ENCODE measurements at places on chromosomes 1 and 21.

GRCh38 chr1:242002510-242002909 lies 3.6 kb upstream of the MAP1LC3C start:
- DNase-seq, result no peak
- H3K27me3 ChIP-seq, result peaks cover 3% of the 10 kb centered on the region
- H3K4me1 ChIP-seq, result peaks cover 8% of the 10 kb centered on the region
- no peak overlapping the region for H3K4me3 ChIP-seq

GRCh38 chr1:78184460-78185072 lies 138.8 kb downstream of the GIPC2 start:
- no peaks in the 10 kb centered on the region for H3K27me3 ChIP-seq
- H3K4me3 ChIP-seq, result no peak overlapping the region
- no peak for DNase-seq
- no peak overlapping the region for H3K27ac ChIP-seq
- no peaks in the 10 kb centered on the region for H3K4me1 ChIP-seq

DNA sequence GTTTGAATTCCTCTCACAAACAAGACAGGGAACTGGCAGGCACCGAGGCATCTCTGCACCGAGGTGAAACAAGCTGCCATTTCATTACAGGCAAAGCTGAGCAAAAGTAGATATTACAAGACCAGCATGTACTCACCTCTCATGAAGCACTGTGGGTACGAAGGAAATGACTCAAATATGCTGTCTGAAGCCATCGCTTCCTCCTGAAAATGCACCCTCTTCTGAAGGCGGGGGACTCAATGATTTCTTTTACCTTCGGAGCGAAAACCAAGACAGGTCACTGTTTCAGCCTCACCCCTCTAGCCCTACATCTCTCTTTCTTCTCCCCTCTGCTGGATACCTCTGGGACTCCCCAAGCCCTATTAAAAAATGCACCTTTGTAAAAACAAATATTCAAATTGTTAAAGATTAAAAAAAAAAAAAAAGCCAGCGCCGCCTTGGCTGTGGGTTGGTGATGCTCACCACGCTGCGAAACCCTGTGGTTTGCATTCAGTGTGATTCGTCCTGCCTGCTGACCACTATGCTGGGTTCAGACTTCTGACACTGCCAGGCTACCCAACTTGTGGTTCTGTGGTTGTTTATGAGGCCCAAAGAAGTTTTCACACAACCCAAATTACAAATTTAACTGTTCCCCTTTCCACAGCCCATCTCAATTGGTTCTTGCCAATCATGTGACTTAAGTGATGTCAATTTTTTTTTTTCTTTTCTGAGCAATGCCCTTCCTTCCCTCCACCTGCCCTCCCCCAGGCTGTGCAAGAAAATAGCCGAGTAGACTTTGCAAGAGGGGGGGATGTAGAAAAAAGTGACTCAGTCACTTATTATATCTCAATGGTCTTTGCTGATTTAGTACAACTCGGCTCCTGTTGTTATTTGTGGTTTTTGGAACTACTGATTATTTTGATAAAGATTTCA lies at the start of gene RUNX1:
TSS of gene RUNX1 (minus strand) at position 597 of the 912 bp plus-strand sequence.
- H3K27me3 ChIP-seq, result no peaks in the 10 kb centered on the region
- peak within 1 kb of the TSS; percentile 98 for H3K27ac ChIP-seq
- peak; percentile 85 for DNase-seq
- H3K4me3 ChIP-seq, result peak within 1 kb of the TSS; percentile 88
- peaks cover 38% of the 10 kb centered on the region for H3K36me3 ChIP-seq

GRCh38 chr1:242800521-242800920 lies 276.0 kb upstream of the PLD5 start:
- no peak overlapping the region for H3K27ac ChIP-seq
- H3K27me3 ChIP-seq, result peaks cover 11% of the 10 kb centered on the region
- H3K36me3 ChIP-seq, result no peaks in the 10 kb centered on the region
- peaks cover 4% of the 10 kb centered on the region for H3K4me1 ChIP-seq

DNA sequence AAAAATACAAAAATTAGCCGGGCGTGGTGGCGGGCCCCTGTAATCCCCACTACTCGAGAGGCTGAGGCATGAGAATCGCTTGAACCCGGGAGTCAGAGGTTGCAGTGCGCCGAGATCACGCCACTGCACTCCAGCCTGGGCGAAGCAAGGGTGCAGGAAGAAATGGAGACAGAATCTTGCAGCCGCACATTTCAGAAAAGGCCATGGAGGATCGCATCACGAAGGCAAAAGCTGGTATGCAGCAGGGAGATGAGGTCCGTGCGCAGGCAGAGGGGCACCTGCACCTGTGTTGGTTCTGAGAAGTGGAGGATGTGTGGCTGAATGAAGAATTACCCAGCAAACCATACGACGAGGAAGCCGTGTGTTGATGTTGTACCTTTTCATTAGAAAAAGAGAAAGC lies 53.0 kb upstream of the ABCG1 start:
- H3K4me3 ChIP-seq, result no peak overlapping the region
- no peak for DNase-seq
- peaks cover 45% of the 10 kb centered on the region for H3K4me1 ChIP-seq
- H3K36me3 ChIP-seq, result no peaks in the 10 kb centered on the region
- no peaks in the 10 kb centered on the region for H3K27me3 ChIP-seq

DNA sequence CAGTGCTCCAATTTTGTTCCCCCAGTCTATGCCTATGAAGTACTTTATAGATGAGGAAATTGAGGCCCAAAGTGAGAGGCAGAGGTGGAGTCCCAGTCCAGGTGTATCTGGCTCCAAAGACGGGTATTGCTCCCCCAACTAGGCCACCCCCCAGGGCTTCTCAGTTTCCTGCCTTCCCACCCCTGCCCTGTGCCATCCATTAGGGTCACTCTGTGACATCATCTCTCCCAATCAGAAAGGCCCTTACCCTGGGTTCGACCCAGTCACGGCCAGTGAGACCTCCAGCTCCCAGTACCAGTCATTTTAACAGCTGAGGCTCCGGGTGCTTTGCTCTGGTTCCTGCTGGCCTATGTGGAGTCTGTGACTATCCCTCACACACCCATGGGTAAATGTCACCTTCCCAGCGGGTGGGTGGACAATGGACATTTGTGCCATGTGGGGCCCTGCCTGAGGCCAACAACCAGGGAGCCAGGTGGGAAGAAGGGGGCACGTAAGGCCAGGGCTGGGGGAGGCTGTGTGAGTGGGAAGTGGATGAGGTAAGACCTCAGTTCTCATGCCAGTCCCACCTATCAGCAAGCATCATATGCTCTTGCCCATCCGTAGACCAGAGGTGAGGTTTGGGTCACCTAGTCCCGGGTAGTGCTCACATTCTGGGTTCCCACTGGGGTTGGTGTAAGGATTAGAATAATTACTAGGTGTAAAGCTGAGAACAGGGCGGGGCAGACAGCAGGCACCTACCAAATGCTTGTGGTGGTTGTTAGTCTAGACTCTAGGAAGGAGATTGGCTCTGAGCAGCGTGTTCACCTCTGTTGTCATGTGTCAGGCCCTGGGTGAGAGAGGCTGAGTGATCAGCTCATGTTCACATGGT lies 685.9 kb downstream of the MATN1 start:
- no peak for DNase-seq
- H3K4me1 ChIP-seq, result no peaks in the 10 kb centered on the region
- H3K36me3 ChIP-seq, result no peaks in the 10 kb centered on the region
- H3K4me3 ChIP-seq, result no peak overlapping the region
- peaks cover 11% of the 10 kb centered on the region for H3K27me3 ChIP-seq

DNA sequence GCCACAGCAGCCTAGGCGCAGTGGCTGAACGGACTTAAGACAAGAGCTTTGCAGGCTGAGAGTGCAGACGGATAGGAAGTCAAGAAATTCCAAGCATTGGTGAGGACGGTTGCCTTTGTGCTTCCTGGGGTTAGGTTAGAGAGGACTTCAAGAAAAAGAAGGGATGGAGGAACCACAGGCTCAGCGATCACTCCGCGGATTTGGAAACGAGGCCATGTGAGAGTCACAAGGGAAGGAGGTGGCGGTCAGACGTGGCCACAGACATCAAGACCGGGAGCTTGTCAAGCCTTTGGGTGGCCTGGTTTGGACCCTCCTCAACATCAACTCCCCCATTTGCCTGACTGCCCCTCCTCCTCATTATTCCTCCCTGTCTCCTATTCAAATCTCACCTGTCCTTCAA lies 62.3 kb downstream of the NID1 start:
- H3K27ac ChIP-seq, result no peak overlapping the region
- peaks cover 21% of the 10 kb centered on the region for H3K4me1 ChIP-seq
- DNase-seq, result no peak

DNA sequence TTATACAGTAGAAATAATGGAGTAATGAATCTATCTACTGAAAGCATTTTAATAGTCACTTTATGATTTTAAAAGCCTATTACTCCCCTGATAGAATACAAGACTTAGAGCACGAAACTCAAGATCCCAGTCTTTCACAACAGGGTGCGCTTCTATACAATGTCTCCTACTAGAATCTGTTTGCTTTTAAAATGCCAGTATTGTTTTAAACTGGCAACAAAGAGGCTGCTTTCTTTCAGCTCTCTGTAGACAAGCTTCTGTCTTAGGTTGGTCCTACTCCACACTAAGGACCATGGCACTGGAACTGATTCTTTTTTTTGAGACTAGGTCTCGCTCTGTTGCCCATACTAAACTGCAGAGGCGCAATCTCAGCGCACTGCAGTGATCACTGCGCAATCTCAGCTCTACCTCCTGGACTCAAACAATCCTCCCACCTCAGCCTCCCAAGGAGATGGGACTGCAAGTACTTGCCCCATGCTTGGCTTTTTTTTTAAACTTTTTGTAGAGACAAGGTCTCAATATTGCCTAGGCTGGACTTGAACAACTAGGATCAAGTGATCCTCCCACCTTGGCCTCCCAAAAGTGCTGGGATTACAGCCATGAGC lies 4.8 kb downstream of the DCAF8 start:
- no peaks in the 10 kb centered on the region for H3K27me3 ChIP-seq
- DNase-seq, result no peak
- H3K4me3 ChIP-seq, result no peak overlapping the region
- H3K4me1 ChIP-seq, result peaks cover 24% of the 10 kb centered on the region

GRCh38 chr1:87147851-87148250 lies 180.8 kb upstream of the LMO4 start:
- peaks cover 19% of the 10 kb centered on the region for H3K4me1 ChIP-seq
- no peaks in the 10 kb centered on the region for H3K36me3 ChIP-seq
- no peak for DNase-seq
- no peak overlapping the region for H3K4me3 ChIP-seq

DNA sequence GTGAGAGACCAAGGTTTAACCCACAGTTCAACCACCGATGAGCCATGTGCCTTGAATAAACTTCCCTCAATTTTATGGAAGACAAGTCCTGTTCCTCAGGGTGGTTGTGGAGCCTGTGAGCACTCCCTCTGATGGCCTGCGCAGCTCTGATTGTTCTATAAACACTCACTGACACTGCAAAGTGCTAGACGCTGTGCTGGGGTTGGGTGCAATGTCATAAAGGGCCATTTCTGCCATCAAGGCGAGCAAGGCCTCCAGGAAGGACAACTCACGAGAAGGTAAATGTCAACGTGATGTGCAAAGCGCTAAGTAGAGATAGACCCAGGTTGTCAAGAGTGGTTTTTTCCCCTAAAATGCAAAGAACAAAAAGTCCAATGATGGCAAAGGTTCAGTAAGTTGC lies 75.7 kb upstream of the SYT6 start:
- H3K36me3 ChIP-seq, result no peaks in the 10 kb centered on the region
- H3K4me3 ChIP-seq, result no peak overlapping the region
- H3K27ac ChIP-seq, result no peak overlapping the region

DNA sequence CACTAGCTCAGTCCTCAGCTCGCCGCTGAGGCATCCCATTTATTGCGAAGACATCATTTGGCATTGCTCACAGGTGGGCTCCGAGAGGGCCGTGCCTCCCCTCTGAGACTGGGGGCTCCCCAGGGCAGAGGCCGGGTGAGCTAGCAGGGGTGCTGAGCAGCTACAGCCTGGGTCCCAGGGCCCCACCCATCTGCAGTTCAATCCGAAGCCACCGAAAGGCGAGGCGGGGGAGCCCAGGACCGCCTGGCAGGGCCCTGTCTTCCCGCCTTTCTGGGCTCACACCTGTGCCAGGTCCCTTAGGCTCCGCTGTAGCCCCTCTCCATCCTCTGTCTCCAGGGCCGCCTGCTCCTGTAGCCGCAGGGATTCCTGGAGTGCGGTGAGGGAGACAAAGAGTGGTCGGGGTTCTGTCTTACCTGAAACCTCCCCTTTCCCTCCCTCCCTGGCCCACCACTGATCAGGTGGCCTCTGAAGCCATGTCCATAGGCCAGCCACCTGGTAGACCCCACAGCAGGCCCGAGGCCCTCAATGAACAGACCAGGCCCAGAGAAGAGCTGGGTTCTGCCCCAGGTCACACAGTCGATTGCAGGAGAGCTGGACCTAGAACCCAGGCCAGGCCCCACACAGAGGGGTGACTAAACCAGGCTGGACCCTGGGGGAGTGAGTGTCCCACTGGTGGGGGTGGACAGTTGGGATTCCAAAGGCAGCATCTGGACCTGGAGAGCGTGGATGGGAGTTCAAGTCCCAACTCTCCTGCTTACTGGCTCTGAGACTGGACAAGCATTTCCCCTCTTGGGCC lies 18.1 kb upstream of the NBPF1 start:
- no peak for DNase-seq
- H3K27me3 ChIP-seq, result no peaks in the 10 kb centered on the region
- no peak overlapping the region for H3K27ac ChIP-seq
- H3K4me1 ChIP-seq, result no peaks in the 10 kb centered on the region
- peaks cover 73% of the 10 kb centered on the region for H3K36me3 ChIP-seq
- H3K4me3 ChIP-seq, result no peak overlapping the region

GRCh38 chr1:212021563-212021962 lies 13.8 kb downstream of the INTS7 start:
- no peak overlapping the region for H3K4me3 ChIP-seq
- DNase-seq, result no peak
- H3K36me3 ChIP-seq, result peaks cover 16% of the 10 kb centered on the region
- H3K27me3 ChIP-seq, result no peaks in the 10 kb centered on the region
- no peak overlapping the region for H3K27ac ChIP-seq
- no peaks in the 10 kb centered on the region for H3K4me1 ChIP-seq

DNA sequence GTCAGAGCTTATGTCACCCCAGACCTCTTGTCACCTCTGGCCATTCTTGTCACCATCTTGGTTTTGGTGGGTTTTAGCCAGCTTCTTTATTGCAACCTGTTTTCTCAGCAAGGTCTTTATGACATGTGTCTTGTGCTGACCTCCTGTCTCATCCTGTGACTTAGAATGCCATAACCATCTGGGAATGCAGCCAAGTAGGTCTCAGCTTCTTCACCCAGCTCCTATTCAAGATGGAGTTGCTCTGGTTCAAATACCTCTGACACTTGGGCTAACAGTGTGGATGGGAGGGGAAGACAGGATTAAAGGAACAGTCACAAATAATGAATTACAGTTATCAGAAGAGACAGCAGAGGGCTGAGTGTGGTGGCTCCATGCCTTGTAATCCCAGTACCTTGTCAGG lies 30.5 kb upstream of the PIK3CD start:
- no peak overlapping the region for H3K4me3 ChIP-seq
- no peak for DNase-seq
- H3K27me3 ChIP-seq, result no peaks in the 10 kb centered on the region
- peaks cover 6% of the 10 kb centered on the region for H3K36me3 ChIP-seq

- DNase-seq, result no peak
- H3K4me1 ChIP-seq, result peaks cover 45% of the 10 kb centered on the region
- H3K27ac ChIP-seq, result peak overlapping the region; percentile 43
- no peaks in the 10 kb centered on the region for H3K36me3 ChIP-seq
- H3K27me3 ChIP-seq, result no peaks in the 10 kb centered on the region
Measured at GRCh38 chr1:185408700-185409270, 91.7 kb upstream of the IVNS1ABP start.

GRCh38 chr1:12778061-12778460 lies 4.5 kb downstream of the PRAMEF12 start:
- H3K27ac ChIP-seq, result no peak overlapping the region
- H3K36me3 ChIP-seq, result no peaks in the 10 kb centered on the region
- H3K27me3 ChIP-seq, result peaks cover 10% of the 10 kb centered on the region
- no peaks in the 10 kb centered on the region for H3K4me1 ChIP-seq
- H3K4me3 ChIP-seq, result no peak overlapping the region
